ENCODE measurements at places on chromosomes 4 and X.

- no peak for DNase-seq
These were observed 127.5 kb downstream of the PAPSS1 start for GRCh38 chr4:107592519-107592918.

DNA sequence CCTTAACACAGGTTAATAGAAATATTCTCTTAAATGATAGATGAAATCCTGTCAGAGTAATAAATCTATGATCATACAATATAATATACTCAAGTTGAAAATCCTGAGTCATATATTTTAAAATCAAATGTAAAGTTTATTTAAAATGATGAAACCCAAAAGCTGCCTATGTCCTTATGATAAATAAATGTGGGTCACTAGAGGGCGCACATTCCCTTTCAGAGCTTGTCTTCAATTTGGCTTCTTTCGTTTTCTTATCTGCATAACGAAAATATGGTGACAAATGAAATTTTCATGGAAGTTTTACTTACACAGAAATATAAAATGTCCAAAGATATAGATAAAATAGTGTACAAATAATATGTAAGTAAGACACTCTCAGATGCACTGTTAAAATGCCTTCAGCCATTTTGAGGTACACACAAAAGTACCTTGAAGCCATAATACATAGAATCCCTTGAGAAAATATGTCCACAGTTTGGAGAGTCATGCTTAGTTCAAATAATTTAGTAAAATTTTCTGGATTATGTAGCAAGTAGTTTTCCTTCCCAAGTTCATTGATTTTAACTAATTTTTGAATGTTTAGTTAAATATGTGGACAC lies 680.4 kb downstream of the DMD start:
- DNase-seq: no peak

DNA sequence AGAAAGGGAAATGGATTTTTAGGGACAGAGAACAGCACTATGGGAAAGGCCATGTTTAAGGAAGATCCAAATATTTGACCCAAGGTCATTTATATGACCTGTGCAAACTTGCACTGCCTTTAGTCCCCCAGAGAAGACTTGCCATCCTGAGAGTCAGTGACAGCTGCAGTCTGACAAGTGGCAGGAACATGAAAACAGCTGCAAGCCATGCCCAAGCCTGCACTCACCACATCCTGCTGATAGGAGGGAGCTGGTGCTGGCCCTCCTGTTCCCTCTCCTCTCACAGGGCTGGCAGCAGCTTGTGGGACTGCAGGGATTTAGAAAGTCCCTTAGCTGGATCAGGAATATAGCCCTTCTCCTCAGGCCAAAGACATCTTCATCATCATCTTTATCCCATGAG lies 187.7 kb downstream of the RAP1GDS1 start:
- DNase-seq: peak; percentile 43

- DNase-seq: no peak
These were observed 75.0 kb downstream of the EVC start for GRCh38 chr4:5785806-5786680.

GRCh38 chr4:6900181-6900812 lies 9.3 kb upstream of the TBC1D14 start:
- DNase-seq: no peak

DNA sequence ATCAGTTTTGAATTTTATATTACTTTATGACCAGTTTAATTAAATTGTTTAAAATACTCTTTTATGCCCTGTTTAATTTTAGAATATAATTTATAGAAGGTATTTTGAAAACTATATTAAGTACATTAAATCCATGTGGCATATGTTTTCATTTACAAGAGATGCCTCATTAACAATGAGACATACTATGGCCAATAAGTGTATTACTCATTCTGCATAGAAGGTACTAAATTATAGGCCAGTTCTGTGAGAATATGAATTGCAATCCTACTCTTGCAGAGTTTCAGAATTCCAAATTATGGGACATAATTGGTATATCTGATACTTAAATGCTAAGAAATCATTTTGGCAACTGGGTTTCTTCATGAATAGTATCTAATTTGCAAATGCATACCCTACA lies 951.1 kb downstream of the FAT4 start:
- no peak for DNase-seq

- no peak for DNase-seq
These were observed 2.1 kb upstream of the KDR start for GRCh38 chr4:55127521-55127920.

DNA sequence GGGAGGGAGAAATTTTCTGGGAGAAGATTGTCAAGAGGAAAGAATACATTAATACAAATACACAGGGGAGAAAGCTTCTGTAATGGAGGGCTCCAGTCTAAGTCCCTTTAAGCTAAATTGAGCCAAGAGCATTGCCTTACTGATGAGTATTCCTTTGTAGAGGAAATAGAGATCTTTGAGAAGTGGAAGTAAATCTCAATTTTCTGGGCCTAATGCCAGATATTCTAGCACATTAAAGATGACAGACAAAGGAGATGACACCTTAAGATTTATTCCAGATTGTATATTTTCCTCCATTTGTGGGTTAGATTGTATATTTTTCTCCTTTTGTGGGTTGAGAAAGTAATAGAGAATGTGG lies 28.5 kb upstream of the SMAD1 start:
- no peak for DNase-seq

DNA sequence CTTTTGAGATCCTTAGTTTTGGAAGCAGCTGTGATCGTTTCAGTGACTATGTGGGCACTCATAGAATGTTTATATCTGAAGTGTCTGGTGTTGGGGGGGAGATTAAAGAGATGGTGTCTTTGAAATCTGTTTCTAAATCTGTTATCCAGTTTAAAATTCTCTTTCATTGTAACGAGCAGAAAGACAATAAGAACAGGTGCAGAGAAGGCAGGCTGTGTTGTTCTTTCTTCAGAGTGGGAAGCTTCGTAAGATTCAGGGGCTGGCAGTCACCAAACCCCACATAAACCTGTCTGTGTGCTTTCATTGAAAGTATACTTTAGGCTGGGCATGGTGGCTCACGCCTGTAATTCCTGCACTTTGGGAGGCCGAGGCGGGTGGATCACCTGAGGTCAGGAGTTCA lies 16.3 kb upstream of the DHRSX start:
- no peak for DNase-seq

DNA sequence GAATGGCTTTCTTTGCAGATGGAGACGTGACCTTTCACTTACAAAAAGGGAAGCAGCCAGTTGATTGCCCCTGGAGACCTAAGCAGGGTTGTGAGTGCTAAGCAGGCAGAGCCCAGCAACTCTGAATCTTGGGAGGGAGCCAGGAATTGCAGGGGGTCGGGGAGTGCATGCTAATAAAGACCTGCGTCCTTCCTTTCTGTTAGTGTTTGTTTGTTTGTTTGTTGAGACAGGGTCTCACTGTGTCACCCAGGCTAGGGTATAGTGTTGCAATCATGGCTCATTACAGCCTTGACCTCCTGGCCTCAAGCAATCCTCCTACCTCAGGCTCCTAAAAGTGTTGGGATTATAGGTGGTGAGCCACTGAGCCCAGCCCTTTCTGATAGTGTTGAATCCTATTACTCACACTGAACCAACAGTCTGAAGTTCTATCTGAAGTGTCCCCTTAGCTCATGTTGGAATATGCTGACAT lies 137.4 kb downstream of the CEP135 start:
- no peak for DNase-seq

- DNase-seq: peak; percentile 31
These were observed 62.0 kb downstream of the AWAT2 start for GRCh38 chrX:69987691-69988090.

GRCh38 chr4:144310535-144310934 lies 170.0 kb upstream of the GYPA start:
- no peak for DNase-seq

GRCh38 chrX:101986586-101986985 lies 54.8 kb upstream of the ZMAT1 start:
- DNase-seq: no peak

- DNase-seq: no peak
These were observed 32.7 kb upstream of the HPGDS start for GRCh38 chr4:94375364-94375763.

DNA sequence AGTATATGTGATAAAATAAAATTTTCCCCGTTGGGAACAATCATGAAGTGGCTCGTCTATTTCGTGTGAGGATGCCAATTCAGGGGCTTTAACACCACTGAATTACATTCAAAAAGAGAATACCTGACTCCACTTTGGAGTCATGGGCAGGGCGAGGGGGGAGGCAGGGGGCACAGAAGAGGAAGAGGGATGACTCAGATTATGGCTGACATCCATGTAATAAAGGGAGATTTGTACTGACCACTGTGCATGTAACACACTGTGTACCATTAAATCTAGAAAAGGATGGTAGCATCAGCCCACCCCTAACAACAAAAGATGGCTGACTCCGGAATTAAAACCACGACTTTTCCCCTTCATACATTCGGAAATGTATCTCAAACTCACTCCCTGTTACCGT lies 1.3 kb downstream of the SLC9A7 start:
- no peak for DNase-seq

DNA sequence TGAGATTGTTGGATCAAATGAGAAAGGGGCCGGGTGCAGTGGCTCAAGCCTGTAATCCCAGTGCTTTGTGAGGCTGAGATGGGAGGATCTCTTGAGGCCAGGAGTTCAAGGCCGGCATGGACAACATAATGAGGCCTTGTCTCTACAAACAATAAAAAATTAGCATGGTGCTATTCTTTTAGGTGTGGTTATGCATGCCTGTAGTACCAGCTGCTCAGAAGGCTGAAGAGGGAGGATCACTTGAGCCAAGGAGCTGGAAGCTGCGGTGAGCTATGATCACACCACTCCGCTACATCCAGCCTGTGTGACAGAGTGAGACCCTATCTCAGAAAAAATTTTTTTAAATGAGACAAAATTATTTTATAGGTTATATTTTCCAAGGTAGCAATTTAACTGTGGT lies 49.7 kb upstream of the TMEM150C start:
- DNase-seq: no peak

- DNase-seq: no peak
These were observed 76.5 kb upstream of the SMARCAD1 start for GRCh38 chr4:94131212-94131611.

DNA sequence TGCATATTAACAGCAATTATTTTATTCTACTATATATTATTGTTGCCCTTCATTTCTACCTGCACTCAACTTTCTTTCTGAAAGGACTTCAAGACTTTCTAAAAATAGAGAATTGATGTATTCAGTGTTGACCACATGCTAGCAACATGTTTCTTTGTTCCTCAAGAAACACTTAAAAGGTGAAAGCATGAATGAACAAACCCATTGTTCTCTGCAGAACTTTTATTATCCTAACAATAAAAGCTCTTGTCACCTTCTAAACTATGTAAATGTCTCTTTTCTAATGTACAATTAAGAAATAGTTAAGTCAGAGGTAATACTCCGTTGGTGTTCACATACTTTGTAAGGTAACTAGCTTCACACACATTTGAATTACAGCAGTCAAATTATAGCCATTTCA lies 638.7 kb downstream of the FSTL5 start:
- no peak for DNase-seq

DNA sequence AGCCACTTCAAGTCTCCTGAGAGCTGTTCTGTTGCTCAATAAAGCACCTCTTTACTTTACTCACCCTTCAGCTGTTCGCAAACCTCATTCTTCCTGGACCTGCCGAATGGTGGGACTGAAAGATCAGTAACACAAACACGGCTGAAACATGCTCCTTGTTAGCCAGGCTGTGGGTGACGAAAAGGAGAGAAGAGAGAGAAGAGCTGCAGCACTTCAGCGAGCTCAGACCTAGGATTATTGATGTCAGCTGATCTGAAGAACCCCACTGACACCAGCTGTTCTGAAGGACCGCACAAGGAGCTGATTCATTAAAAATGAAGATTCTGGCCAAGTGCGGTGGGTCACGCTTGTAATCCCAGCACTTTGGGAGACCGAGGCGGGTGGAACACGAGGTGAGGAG lies 2020.0 kb upstream of the ADGRL3 start:
- no peak for DNase-seq

DNA sequence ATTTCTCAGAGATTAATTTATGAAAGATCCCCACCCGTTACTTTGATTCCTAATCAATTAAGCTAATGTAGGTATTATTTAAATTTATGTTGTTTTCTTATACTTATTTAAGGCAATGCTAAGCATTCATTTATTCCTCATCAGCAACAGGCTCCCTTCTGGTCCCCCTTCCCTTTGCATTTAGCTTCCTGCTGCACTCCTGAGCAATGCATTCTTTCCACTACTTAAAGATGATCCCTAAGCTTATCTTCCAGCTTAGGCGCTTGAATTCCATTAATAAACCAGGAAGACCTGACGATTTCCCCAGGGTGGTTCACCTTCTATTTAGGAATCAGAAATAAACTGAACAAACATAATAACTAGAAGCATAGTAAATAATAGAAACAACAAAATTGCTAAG lies 1003.1 kb downstream of the FSTL5 start:
- DNase-seq: no peak

DNA sequence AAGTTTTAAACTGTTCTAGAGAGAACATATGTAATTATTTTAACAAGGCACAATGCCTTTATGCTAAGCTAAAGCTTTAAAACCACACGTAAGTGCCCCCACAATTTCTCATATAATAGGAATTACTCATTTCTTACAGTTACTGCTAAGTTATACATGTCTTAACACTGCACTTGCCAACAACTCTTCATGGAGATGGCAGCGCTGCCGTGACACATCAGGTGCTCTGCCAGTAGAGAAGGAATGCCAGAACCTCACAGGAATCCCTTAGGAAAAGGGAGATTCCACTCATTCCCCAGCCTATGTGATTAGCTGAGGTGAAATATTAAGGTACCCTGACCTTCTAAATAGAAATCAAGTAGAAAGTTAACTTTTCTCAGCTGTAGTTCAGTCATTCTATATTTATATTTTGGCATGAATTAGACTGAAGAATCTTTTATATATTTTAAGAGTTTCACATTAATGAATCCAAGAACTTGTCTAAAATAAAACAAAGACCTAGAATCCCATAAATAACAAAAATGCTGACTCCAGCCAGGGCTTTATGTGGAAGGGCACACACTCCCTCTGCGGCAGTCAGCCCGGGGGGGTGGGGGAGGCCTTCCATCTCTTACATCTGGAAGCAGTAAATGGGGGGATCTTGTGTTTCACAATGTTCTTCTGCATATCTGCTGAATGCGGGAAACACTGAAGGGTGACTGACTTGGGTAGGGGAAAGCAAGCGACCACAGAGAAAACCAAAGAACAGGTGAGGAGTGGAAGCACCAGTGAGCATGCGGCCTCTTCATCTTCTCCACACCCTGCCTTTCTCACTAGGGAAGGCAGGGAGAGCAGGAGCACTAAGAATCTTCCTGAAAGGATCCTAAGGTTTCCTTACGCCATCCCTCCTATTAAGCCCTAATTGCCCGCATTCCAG lies 23.7 kb downstream of the ACSL1 start:
- DNase-seq: peak; percentile 58

- peak; percentile 74 for DNase-seq
These were observed 149.4 kb downstream of the EFNB1 start for GRCh38 chrX:68978255-68978654.

All from left hindlimb (tissue), 1 donor.